ENCODE measurements at places on chromosomes 4 and X. TPM values are rescaled to one million over a fixed set of nuclear protein-coding genes. Genes with fewer than 3 reads are reported as not detected.

EXOC1L gene
- total RNA-seq = not detected

ENPP6 gene
- not detected for total RNA-seq

- DNase-seq = no peak
Measured at GRCh38 chr4:113109106-113109718, 59.8 kb downstream of the ANK2 start.

GRCh38 chrX:26672571-26672970, 456.6 kb downstream of the MAGEB5 start:
- DNase-seq = no peak

DNA sequence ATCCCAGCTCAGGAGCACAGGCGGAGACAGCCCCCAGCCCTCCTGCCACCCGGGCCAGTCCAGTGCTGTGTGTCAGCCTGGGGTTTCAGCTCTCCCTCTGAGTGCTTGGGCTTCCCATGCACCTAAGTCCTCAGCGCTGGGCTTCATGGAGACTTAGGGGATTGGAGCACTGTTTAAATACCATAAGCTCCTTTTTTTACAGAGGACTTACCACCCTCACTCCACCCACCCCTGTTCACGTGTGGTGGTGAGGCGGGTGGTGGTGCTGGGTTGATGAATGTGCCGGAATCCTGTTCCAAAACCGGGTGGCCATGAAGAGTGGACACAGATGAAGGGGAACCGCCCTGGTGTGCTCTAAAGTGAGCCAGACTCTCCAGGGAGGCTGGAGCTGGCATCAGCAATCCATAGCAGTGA, 66.9 kb downstream of the PSAPL1 start:
- DNase-seq = no peak

- DNase-seq = no peak
Measured at GRCh38 chrX:150352114-150352513, 11.0 kb upstream of the MAMLD1 start.

GRCh38 chr4:145779319-145779801, 99.4 kb downstream of the C4orf51 start:
- no peak for DNase-seq

Data from transverse colon (tissue), 4 donors.